ENCODE measurements at places on chromosomes 4 and X.

DNA sequence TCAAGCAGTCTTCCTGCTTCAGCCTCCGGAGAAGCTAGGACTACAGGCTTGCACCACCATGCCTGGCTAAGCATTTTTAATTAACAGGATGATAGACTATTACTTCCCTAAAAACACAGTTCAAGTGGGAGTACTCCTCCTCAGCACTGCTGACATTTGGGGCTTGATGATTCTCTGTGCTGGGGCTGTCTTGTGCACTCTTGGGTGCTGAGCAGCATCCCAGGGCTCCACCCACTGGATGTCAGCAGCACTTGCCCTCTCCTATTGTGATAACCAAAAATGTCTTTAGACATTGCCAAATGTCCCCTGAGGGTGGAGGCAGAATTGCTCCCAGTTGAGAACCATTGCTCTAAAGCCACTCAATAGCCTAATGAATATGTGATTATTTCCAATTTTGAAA is 60.4 kb downstream of the CLCN4 start:
- no peak for DNase-seq

GRCh38 chr4:184762100-184762499 is 28.2 kb upstream of the CENPU start:
- no peak for DNase-seq

DNA sequence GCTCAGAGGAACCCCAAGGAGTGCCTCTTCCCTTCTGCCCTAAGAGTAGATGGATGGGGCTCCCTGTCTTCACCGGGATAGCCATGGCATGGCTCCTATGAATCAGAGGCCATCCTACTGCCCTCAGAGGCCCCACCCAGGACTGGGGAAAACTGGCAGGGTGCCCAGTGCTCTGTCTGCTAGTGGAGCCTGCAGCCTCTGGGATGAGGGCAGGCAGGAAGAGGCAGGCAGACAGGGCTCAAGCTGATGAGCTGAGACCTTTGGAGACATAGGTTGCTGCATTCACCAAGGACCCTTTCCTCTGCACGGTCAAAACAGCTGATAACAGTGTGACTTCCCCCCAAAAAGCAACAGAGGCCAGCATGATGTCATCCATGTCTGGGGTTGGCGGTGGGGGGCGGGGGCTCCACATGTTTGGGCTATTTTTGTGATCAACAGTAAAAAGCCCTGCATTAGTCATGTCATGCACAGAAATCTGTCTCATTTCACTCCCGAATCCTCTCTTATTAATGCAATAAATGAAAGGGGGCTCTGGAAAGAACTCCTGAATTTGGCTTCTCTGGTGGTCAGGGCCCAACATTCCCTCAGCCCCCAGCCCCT is 207.6 kb upstream of the MAMLD1 start:
- no peak for DNase-seq

GRCh38 chrX:109990582-109991276 is 12.2 kb upstream of the TMEM164 start:
- DNase-seq = no peak

DNA sequence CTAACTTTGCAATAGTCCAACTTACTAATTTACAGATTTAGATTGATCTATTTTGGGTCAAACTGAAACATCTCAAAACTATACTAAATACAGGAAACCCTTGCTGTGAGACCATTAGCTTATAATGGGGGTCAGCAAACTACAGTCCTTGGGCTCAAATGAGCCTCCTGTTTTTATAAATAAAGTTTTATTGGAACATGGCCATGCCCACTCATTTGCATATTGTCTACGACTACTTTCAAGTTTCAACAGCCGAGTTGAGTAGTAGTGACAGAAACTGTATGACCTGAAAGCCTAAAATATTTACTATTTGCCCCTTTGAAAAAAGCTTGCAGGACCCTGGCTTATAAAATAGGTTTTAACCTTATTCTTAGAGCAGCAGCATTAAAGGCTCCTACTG is 92.4 kb downstream of the C4orf51 start:
- no peak for DNase-seq

- DNase-seq = no peak
These were observed 21.7 kb downstream of the CLOCK start for GRCh38 chr4:55524844-55525571.

DNA sequence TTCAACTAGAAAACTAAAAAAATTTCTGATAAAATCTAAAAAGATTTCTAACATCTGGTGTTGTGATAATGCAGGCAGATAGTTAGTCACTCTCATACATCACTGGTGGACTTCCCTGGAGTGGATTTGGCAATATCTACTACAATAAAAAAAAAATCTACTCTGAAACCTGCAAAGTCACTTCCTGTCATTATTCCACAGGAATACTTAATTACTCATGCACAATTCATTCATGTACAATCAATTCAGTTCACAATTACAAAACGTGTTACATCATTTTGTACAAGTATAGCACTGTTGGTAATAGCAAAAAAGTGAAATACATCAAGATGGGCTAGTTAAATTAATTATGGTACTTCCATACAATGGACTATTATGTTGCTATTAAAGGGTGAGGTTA is 16.5 kb upstream of the RHOH start:
- DNase-seq = no peak

DNA sequence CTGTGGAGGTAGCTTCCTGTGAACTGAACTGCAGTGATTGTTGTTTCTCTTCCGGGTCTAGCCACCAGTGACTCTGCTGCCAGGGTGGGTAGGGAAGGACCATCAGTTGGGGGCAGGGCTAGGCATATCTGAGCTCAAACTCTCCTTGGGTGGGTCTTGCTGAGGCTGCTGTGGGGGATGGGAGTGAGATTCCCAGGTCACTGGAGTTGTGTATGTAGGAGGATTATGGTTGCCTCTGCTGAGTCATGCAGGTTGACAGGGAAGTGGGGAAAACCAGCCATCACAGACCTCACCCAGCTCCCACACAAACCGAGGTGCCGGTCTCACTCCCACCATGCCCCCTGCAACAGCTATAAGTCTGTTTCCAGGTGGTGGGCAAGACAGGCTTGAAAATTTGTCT is 1937.8 kb downstream of the PCDH7 start:
- DNase-seq = no peak

DNA sequence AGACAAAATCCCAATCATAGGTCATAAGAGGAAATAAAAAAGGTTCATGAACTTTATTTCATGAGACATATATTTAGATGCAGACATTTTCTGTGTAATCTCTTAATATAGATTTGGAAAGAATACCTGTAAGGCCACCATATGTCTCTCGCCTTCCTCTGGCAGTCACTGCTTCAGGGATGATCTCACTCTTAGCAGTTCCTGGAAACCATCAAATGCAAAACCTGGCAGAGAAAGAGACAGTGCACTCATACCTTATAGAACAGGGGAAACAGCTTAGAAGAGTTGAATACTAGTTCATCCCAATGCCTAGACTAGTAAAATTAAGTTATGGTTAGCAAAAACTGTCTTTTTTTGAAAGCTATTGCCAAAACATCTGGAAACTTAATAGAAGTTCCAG is 243.3 kb downstream of the GASK1B start:
- DNase-seq = no peak

DNA sequence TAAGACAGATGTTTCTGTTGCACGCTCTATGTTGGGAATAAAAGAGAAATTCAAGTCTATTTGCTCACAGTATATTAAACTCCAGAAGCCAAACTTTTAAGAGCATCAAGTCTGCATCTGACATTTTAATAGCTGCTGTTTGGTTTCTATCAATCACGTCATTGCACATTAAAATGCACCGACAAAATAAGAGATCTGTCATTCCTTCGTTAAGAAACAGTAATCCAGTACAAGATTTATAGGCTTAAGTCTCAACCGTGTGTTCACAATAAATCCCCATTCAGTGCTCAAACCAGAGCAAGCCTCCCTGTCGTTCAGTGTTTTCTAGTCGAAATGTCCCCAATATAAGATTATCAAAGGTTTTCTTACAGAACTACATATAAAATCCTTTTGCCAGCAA is 89.0 kb upstream of the BMPR1B start:
- no peak for DNase-seq

DNA sequence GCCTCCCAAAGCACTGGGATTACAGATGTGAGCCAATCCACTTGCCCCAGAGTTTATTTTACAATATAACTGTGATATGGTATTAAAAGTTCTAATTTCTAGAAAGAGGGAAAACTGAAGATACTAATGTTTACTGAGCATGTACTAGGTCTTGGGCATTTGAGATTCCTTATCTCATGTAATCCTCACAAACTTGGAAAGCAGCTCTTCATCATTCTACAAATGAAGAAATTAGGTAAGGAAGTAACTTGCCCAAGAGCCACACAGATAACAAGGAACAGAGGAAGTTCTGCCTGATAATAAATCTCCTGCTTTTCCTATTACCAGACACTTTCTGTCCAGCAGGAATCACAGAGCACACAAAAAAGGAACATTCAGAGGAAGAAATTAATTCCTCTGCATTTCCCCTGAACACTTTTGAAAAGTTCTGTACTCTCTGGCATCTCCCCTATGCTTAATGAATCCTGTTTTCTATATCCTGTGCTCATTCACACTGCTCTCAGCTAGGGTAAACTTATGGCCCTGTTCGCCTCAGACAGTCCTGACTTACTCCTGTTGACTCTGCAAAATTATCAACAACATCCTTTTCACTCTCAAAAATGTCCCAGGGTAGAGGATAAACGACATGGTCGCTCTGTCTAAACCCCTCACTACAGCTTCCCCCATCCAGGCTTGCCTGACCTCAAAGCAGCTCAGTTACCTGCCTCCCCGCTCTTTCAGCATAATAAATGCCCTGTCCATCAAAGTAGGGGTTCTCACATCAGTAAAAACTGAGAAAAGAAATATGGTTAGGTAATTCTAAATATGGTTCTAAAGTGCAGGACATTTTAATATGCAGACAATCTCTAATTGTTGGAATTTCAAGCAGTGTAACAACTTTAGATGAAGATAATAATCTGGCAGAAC is 13.6 kb downstream of the SH3RF1 start:
- no peak for DNase-seq

GRCh38 chr4:169184236-169184635 is 86.5 kb downstream of the SH3RF1 start:
- DNase-seq = no peak

DNA sequence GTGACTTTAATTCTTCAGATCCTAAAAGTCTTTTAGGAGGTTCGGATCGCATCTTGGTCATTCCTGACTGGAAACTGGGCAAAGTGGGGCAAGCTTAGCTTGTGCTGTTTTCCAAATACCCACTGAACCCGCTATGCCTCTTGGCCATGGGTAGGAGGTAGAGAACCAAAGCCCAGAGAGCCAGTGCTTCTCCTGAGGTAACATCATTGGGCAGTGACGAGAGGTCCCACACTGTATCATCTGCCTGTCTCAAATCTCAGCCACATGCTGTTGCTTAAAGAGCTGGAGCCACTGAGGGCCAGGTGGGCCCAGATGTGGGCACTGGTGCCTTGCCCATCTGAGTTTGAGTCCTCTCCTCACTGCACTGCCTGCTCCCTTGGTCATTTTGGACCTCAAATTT is 68.2 kb downstream of the SLC2A9 start:
- DNase-seq = no peak

DNA sequence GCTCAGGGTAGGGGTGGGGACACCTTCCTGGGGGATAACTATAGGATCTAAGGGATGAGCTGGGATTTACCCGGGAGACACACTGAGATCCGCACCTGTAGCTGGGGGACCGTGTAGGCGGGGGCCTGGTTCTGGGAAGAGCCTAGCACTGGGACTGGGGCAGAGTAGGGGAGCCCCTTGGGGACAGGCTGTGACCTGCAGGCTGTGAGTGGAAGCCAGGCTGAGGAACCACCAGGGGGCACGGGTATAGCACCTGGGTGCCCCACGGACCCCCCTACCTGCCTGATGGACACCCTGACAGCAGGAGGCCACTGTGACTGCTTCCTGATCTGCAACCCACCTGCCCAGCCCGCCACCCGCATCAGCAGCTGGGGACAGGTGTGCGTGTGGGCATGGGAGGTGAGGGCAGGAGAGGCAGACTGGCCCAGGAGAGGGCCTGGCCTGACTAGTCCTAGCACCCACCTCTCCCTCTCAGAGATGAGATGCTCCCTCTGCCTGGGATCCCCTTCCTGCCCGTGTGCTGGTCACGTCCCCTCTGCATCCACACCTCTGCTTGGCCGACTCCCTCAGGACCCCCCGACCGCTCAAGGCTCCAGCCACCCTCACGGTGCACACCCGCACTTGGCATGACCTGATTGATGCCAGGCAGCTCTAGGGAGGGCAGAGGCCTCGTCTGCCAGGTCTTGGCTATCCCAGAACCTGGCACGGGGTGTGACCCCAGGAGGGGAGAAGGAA is 94.2 kb upstream of the NKX1-1 start:
- DNase-seq = no peak

- peak; percentile 26 for DNase-seq
These were observed 72.3 kb downstream of the PAK3 start for GRCh38 chrX:111168314-111168713.

GRCh38 chr4:188190461-188190860 is 51.2 kb downstream of the TRIML1 start:
- DNase-seq = no peak

- no peak for DNase-seq
These were observed 10.6 kb downstream of the G3BP2 start for GRCh38 chr4:75662626-75663025.

GRCh38 chr4:42466273-42466844 is 69.1 kb downstream of the SHISA3 start:
- DNase-seq = no peak

DNA sequence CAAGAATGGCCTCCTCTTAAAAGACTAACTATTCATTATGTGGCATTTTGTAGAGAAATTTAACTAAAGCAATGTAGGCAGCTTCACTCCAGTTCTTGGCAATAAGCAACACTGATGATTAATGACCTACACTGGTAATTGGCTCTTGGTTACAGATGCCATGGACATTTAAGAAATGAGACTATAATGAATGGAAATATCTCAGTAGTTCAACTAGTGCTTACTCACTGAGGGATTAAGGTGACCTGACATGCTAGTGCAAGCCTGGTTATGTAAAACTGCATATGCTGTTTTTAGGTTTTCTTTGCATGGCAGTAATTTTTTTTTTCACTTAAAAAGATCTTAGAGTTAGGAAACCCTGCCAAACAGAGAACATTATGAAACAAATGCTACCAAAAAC is 152.7 kb upstream of the AADAT start:
- DNase-seq = no peak

- no peak for DNase-seq
These were observed 122.7 kb downstream of the NPNT start for GRCh38 chr4:106017975-106018374.
